ENCODE measurements at places on chromosomes 13 and 19.
A peak's percentile ranks its signal among the peaks of the same experiment; 100 is the strongest.

- DNase-seq, result peak; percentile 77
These were observed 1.3 kb upstream of the CEACAM6 start for GRCh38 chr19:41753936-41754529.

DNA sequence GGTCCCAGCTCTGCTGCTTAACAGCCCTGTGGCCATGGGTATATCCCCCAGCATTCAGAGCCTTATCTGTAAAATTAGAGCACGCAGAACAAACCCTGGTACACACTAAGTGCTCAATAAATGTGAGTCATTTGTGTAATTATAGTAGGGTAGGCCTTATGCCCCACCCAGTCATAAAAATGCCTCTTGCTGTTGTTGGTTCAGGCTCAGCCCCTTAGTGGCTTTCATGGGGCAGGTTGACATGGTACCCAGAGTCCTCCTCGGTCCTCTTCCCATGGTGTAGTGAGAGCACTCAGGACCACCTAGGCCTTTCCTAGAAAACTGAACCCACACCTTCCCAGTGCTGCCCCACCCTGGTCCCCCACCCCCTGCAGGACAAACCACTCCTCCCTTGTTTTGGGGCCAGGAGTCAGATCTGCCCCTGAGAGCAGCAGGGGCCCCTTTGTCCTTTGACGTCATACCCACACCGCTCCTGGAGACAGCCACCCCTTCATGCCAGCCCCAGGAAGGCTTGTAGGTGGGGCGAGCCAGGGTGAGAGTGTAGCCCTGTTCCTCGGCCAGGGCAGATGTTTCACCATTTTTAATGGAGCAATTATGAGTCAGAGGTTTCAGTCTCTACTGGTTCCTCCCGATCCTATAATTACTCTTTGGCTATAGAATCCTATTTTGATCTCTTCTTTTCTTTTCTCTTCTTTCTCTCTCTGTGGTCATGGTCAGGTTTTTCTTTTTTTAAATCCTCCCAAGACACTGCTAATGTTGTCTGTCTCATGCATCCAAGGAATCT lies 36.8 kb downstream of the ACTN4 start:
- DNase-seq, result no peak

GRCh38 chr13:21616880-21617279 lies 12.9 kb upstream of the MICU2 start:
- no peak for DNase-seq

GRCh38 chr19:53041366-53041765 lies 3.2 kb upstream of the ERVV-2 start:
- no peak for DNase-seq

GRCh38 chr13:48828962-48829411 lies 146.7 kb upstream of the FNDC3A start:
- DNase-seq, result peak; percentile 88

- no peak for DNase-seq
These were observed 30.9 kb downstream of the CEBPA start for GRCh38 chr19:33271246-33272021.

DNA sequence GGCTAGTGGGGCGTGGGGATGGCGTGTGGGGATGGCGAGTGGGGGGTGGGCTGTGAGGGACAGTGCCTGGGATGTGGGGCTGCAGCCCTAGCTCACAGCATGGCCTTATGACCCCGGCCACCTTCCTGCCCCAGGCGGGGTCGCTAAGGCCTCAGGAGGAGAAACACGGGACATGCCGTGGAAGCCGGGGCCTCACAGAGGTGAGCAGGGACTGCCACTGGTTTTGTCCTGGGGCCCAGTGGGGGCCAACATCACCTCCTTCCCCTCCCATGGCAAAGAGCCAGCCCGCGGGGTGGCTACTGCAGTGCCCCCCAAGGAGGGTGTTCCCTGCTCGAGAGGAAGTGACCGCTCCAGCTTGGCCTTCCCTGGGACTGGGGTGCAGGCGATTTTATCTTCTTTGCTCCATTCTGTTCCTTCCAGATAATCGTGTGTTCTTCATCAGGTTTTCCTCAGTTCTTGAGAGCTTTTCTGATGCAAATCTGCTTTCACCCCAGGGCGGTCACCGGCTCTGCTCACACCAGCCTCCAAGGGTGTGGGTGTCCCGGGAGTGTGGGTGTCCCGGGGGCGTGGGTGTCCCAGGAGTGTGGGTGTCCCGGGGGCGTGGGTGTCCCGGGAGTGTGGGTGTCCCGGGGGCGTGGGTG lies 1.2 kb downstream of the F7 start:
- no peak for DNase-seq

- DNase-seq, result no peak
These were observed 49.6 kb downstream of the MRPL57 start for GRCh38 chr13:21225841-21226581.

GRCh38 chr13:77026255-77026860 lies 601 bp downstream of the FBXL3 start:
- peak; percentile 72 for DNase-seq

- DNase-seq, result no peak
These were observed 11.8 kb downstream of the SLC25A30 start for GRCh38 chr13:45406421-45406820.

DNA sequence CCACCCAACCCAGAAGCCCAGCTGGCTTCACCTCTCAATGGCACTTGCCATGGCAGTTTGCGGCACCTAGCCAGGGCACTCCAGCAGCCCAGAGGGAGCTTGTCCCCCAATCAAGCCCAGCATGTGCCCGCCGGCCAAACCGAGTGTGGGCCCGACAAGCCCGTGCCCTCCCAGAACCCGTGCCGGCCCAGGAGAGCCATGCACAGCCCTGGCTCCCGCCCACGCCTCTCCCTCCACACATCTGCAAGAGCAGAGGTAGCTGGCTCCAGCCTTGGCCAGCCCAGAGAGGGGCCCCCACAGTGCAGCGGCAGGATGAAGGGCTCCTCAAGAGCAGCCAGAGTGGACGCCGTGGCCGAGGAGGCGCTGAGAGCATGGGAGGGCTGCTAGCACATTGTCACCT lies 2278.0 kb upstream of the PCDH20 start:
- no peak for DNase-seq

- no peak for DNase-seq
These were observed 14.6 kb downstream of the NLRP8 start for GRCh38 chr19:55962186-55962585.

DNA sequence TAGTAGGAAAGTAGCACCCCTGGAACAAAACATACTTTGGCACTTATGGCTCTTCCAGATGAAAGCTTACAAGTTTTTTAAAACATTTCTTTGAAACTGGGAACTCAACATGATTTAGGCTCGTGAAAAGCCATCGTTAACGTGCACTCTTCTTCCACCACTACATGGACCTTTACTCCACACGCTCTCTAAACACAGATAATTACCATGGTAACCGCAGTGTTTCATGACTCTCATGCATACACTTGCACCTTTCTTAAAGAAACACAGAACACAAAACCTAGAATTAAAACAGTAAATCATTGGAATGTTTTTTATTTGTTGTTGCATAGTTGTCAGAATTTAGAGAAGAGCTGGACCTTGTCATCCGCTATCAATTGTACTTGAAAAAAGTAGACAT lies 154.3 kb downstream of the FGF9 start:
- DNase-seq, result no peak

- no peak for DNase-seq
These were observed 288.6 kb upstream of the PCDH9 start for GRCh38 chr13:67518785-67519184.

DNA sequence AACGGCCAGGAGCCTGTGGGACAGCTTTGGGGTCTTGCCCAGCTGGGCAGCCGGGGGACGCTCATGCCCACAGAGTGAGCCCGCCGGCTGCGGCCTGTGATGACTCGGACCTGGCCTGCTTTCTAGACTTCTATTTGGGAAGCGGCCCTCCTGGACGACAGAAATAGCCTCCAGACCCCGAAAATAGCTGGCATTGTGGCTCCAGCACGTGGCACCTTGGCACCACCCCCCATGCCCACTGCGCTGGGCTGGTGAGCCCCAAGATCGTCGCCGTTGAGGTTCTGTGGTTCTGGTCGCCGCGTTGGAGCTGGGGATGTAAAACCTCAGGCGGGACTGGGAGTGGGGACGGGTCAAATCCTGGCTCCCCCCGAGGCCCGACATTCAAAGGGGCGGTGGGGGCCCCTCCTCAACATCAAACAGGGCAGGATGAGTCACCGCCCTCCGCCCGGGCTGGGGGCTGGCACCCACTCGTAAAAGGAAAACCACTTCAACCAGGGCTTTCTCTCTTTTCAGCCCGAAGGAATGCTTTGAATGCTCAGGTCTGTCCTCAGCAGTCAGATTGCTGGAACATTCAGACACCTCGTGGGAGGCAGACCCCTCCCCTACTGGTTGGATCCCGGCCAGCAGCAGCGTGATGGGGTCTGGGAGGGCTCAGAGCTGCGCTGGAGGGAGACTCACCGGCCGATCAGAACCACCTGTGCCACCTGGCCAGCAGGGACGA lies 42.1 kb downstream of the GADD45B start:
- DNase-seq, result no peak
